Aortic smooth muscle cell (primary cell): ENCODE measurements at places on chromosomes 1 and 21. TPM values are rescaled to one million over a fixed set of nuclear protein-coding genes. Genes with fewer than 3 reads are reported as not detected.

Gene SDHB
- 149 and 165 TPM in 2 replicates for total RNA-seq

Gene NID1
- total RNA-seq: 49.8 and 64.9 TPM in 2 replicates

Gene S100A8
- total RNA-seq: not detected in 2 replicates

Gene FNDC5
- total RNA-seq: 0.87 and 1.2 TPM in 2 replicates

Gene VAV3
- total RNA-seq: 0.13 and 0.31 TPM in 2 replicates

Gene SIM2
- not detected in 2 replicates for total RNA-seq

Gene PWP2
- total RNA-seq: 2.6 and 3.0 TPM in 2 replicates

Gene NGF
- total RNA-seq: 7.7 and 12.7 TPM in 2 replicates

Gene MPZ
- total RNA-seq: 1.6 and 1.7 TPM in 2 replicates

Gene GPR25
- total RNA-seq: not detected in 2 replicates

Gene TDRD10
- under 0.01 and 0.06 TPM in 2 replicates for total RNA-seq

Gene EPS15
- 56.7 and 76.1 TPM in 2 replicates for total RNA-seq

Gene L1TD1
- not detected in 2 replicates for total RNA-seq
